Caki2 (cell line): ENCODE measurements at places on chromosomes 11 and 22. TPM values are rescaled to one million over a fixed set of nuclear protein-coding genes. Genes with fewer than 3 reads are reported as not detected.

- no peak for DNase-seq
These were observed 4.7 kb downstream of the C11orf87 start for GRCh38 chr11:109426442-109427240.

- peak; percentile 8 for DNase-seq
These were observed 513.1 kb downstream of the MIAT start for GRCh38 chr22:27170491-27170890.

- DNase-seq, result no peak
These were observed 40.4 kb upstream of the WEE1 start for GRCh38 chr11:9533058-9533457.

DNA sequence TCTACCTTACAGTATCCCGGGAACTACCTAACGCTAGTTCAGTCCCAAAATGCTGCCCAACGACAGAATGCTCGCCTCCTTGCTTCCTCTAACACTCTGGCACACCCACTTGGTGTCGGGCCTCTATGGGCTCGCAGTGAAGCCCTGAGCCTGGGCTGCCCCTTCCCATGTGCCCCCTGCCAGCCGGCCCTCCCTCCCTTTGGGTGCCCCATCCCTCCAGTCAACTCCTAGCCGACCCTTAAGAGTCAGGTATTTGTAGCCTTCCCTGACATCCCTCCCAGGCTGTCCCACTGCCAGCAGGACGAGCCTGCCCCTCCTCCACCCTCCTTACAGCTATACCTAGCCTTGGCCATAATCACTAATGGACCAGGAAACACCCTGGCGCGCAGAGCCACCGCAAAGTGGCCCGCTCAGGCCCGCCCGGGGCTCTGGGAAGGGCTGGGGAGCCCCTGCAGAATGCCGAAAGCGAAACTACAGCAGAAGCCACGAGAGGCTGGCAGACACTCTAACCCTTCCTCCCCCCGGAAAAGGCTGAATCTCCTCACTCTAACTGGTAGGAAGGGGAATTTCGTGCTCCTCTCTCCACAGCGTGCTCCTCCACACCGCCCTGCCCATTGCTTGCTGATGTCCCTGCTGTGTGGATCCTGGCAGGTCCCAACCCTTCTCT, 8.2 kb downstream of the CBX7 start:
- no peak for DNase-seq

DNA sequence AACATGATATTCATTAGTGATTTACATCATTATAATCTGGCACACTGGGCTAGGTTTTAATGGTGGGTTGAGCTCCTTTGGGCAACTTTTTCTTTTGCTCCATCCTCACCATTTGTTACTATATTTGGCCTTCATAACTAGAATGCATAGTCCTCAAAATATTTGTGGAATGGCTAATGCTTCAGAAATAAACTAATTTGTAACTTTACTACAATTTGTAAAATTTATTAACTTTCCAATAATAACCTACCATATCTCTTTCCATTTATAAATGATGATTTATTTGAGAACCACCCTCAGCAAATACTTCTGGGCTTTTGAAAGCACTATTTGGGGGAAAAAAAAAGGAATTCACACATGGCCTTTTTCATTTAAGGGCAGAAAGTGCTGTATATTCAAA, 79.7 kb downstream of the LARGE2 start:
- DNase-seq, result no peak

- DNase-seq, result no peak
These were observed 62.1 kb upstream of the AMOTL1 start for GRCh38 chr11:94705891-94706615.

- DNase-seq, result no peak
These were observed 35.7 kb downstream of the B3GAT1 start for GRCh38 chr11:134376150-134376921.

DNA sequence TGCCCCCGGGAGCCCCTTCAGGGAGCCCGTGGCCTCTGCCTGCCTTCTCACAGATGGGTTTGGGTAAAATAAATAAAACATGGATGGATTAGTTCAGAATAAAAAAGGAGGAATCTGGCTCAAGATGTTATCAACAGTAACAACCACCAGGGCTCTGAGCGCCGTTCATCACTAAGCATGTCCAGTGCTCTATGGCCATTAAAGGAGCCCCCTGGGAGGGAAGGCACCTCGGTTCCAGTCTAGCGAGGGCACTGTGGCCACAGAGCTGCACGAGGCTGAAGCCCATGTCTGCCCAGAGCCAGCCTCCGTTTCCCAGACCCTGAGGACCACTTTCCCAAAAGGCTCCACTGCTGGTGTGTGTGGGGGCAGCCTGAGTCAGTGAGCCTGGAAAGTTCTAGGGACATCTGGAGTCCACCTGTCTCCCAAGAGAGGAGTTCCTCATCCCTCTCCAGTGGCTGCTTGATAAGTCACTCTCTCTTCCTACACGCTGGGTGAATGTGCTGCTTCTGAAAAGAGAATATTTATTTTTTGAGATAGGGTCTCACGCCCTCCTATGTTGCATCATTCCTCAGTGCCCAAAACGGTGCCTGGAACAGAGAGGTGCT, 614.6 kb downstream of the TBC1D22A start:
- DNase-seq, result no peak

DNA sequence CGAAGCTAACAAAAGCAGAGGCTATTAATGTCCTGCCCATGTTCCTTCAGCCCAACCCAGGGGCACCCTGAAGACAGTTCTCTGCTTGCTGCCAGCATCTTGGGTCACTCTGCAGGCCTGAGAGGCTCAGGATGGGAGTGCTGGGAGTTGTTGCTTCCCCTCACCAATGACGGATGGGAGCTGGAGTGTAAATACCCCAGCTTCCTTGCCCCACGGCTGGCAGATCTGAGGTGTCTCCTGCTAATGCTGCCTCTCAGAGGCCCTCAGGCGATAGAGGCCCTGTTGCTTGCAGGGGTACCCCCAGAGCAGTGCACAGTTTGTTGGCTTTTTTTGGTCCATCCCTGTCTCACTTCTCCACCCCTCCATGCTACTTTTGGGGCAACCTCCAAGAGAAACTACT, 32.9 kb downstream of the IFT27 start:
- no peak for DNase-seq

DNA sequence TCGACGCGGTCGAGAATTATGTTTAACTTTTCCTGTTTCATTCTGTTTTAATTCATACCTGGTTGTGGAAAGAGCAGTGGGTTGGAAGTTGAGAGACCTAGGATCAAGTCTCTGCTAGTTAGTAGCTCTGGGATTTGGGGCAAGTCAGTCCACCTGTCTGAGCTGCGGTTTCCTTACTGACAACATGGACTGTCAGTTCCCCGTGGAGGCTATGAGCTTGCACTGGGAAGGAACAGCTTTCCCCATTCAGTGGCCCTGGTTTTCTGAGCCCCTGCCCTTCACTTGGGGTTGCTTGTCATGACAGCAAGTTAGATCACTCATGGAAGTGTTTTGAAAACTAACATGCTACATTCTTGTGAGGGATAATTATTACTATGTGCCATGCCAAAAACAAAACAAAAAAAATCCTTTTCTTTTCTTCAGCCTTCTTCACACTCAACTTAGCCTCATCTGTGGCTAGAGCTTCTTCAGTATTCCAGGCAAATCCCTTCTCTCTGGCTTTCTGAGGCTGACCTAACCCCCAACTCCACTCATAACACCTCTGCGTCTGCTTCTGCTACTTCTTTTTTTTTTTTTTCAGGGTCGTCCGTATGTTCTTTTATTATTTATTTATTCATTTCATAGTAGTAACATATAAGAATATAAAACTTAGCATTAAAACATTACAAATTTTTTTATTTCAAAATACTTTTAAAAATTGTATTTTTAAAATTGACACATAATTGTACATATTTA, 43.0 kb upstream of the ZBED5 start:
- DNase-seq, result no peak

DNA sequence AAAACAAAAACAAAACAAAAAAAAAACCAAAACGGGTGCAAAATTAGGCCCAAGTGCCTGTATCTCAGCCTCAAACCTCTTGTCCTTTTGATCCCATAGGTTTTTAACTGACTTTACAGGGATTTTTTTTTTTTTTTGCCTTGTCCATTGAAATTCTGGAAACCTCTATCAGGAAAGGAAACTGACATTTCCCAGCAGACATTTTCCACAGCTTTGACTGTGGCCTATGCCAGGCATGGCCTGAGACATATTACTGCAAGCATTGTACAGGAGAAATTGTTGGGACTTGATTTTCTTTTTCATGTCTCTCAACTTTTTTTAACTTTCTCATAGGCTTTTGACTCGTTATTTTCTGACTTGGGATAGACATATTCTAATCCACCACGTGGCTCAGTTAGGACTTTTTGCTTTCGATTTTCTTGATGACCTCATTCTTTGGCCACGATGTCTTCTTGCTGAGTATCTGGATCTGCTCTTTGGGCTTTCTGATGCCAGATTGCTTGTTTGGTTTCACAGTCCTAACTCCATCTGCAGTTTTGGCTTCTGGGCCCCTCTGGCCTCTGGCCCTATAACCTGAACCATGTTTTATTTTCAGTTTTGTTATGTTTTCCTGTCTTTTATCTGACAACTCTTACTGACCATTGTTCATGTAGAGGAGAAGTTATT, 336.1 kb upstream of the C11orf87 start:
- no peak for DNase-seq

GRCh38 chr22:30843245-30843644, 125.3 kb downstream of the MORC2 start:
- no peak for DNase-seq

DNA sequence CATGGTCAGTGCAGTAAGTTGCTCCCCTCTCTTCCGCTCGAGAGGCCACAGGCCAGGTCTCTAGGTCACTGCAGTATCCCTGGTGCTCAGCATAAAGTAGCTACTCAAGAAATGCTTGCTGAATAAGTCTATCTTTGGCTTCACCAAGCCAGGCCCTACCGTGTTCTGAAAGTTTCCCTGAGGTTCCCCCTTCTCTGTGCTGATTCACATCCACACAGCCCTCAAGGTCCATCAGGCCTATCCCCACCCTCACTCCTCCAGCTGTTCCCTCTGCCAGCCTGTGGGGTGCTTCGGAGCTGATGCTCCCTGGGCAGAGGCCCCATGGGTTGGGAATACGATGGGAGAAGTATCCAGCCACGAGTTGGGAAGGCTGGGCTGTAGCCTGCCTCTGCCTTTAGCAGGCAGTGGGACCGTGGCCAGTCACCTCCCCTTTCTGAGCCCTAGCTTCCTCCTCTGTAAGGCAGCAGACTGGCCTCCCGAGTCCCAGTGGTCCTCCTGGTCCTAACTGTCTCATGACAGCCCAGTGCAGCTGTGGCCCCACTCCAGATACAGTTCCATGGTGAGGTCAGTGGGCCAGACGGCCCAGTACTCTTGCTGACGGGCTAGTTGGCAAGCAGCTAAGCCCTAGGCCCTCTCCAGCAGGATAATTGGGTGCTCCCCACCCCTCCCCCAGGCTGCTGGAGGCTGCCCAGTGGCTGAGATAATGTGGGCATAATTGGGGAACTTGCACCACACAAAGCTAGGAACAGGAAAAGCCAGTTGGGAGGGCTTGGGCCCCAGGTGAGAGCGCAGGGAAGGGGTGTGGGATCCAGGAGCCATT, 48.2 kb downstream of the NECTIN1 start:
- DNase-seq, result no peak

DNA sequence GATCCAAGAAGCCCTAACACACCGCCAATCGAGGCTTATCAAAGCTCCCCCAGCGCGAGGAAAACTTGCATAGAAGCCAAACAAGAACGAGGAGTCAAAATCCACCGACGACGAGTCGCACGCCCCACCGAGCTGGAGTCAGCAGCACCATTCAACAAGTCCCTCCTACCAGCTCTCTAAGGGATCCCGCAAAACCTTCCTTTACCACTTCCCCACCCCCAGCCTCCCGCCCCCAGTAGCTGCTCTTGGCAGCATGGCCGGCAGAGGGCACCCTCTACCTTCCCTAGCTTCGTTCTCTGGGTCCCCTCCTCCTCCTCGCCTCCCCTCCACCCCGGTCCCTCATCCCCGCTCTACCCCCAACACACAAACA, 1.4 kb downstream of the BDNF start:
- DNase-seq, result peak; percentile 70

GRCh38 chr11:125070699-125071254, 7.7 kb downstream of the SLC37A2 start:
- no peak for DNase-seq

DNA sequence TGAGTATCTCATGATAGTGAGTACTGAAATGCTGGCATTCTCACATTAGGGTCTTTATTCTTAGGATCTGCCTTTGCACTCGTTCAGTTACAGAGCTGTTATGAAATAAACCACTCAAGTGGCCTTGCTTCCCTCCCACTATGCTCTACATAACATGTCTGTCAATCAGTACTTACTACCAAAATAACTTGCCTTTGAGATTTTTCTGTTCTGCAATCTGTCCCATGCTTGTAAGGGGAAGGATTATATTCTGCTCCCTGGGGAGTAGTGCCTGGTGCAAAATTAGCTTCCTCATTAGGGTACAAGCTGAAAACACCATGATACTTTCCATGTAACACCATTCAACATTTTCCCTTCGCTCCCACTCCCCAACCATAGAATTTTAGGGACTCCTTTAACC, 1.9 kb upstream of the GRAP2 start:
- no peak for DNase-seq

CARD10 gene
- 47.3 and 58.6 TPM in 2 replicates for total RNA-seq

CNGA4 gene
- not detected in 2 replicates for total RNA-seq

CASP1 gene
- not detected in 2 replicates for total RNA-seq

RASGRP2 gene
- total RNA-seq, result not detected in 2 replicates

APOA1 gene
- total RNA-seq, result not detected in 2 replicates

OR56A1 gene
- not detected in 2 replicates for total RNA-seq

RAPSN gene
- not detected in 2 replicates for total RNA-seq

PHLDB1 gene
- 24.8 and 26.6 TPM in 2 replicates for total RNA-seq

GGTLC3 gene
- not detected in 2 replicates for total RNA-seq
